A549 treated with CpdA at 1 μM for 4 hours (cell line): ENCODE measurements at places on chromosomes 5 and 9. TPM values are rescaled to one million over a fixed set of nuclear protein-coding genes. Genes with fewer than 3 reads are reported as not detected.

Gene INSL4
- total RNA-seq: 15.5 to 17.9 TPM (median 16.0 TPM) in 5 replicates

Gene PDE6A
- 0.08 to 0.26 TPM (median 0.12 TPM) in 5 replicates for total RNA-seq

Gene DIPK1B
- 6.4 to 10.5 TPM (median 7.9 TPM) in 5 replicates for total RNA-seq

Gene SGCD
- 3.7 to 5.2 TPM (median 4.3 TPM) in 5 replicates for total RNA-seq

Gene FGFR4
- total RNA-seq: 18.9 to 25.5 TPM (median 23.5 TPM) in 5 replicates

Gene FAM78A
- 0.23 to 1.1 TPM (median 0.52 TPM) in 5 replicates for total RNA-seq

Gene KIF4B
- 0.01 to 0.02 TPM (median 0.02 TPM) in 3 of 5 replicates, not detected in the others for total RNA-seq

Gene CDX1
- not detected in 5 replicates for total RNA-seq

Gene TNC
- total RNA-seq: 0.83 to 1.3 TPM (median 1.1 TPM) in 5 replicates

Gene SPINK13
- not detected in 5 replicates for total RNA-seq

Gene ARHGAP26
- 7.6 to 9.5 TPM (median 7.9 TPM) in 5 replicates for total RNA-seq

Gene S100Z
- total RNA-seq: not detected in 5 replicates

Gene TMEM215
- total RNA-seq: not detected in 5 replicates

Gene MYMK
- total RNA-seq: not detected in 5 replicates

Gene LCN1
- not detected in 5 replicates for total RNA-seq

Gene HTR4
- total RNA-seq: not detected in 5 replicates

Gene MAMDC2
- 0.17 to 0.38 TPM (median 0.25 TPM) in 5 replicates for total RNA-seq
